ENCODE measurements at places on chromosomes 11 and 22.

DNA sequence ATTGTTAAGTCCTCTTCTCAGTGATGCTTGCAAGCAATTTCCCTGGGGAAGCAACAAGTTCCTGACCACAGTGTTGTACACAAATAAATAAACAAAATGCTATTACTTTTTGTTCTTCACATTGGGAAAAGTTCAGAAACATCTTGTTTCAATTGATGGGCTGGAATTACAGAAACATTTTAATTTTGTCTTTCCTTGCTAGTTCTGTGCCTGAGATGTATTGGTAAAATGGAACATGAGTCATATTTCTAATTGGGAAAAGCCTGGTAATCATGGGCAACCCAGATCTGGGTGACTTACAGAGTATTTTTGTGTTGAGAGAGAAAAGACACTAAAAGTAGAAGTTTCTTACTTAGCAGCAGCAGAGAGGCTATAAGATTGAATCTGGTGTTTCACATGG lies 576 bp upstream of the BLID start:
- DNase-seq: no peak

DNA sequence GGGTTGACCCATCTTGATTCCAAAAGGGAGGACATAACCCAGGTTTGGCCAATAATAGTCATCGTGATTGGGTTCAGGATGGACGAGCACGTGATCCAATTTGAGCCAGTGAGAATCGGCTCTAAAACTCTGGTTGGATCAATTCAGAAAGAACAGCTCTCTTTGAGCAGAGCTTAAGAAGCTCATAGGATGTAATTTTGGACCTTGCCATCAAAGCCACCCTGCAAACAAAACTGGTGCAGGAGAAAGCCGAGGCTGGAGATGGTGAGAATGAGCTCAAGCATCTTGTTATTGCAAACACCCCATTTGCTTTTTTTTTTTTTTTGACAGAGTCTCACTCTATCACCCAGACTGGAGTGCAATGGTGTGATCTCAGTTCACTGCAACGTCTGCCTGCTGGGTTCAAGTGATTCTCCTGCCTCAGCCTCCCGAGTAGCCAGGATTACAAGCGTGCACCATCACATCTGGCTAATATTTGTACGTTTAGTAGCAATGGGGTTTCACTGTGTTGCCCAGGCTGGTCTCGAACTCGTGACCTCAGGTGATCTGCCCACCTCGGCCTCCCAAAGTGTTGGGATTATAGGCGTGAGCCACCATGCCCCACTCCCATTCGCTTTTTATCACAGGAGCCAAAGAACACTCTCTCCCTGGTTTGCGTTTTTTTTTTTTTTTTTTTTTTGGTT lies 13.8 kb upstream of the MIAT start:
- DNase-seq: no peak

DNA sequence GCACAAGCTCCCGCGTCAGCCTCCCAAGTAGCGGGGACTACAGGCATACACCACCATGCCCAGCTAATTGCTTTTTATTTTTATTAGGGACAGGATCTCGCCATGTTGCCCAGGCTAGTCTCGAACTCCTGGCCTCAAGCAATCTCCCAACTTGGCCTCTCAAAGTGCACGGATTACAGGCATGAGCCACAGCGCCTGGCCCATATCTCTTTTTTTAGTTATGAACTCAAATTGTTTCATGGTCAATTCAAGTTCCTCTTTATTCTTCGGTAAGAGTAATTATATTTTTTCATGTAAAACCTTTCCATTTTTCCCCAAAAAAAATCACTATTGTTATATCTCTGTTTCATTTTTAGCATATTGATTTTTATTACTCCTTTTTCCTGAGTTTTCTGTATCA lies 25.5 kb downstream of the FCHSD2 start:
- no peak for DNase-seq

DNA sequence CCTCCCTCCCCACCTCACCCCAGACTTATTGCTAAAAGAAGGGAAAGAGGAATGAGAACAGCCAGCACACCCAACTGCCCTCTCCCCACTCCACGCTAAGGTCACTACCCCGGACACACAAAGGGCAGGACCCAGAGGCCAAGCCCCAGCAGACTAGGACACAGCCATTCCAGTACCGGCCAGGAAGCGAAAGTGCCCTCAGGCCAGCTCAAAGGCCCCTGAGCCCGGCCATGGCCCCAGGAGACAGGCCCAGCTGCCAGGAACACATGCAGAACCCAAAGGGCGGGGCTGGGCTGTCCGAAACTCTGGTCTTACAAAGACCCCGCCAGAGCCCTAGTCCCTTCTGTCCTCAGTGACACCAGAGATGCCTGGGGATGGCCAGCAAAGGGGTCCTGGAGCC lies 5.5 kb downstream of the RCOR2 start:
- no peak for DNase-seq

DNA sequence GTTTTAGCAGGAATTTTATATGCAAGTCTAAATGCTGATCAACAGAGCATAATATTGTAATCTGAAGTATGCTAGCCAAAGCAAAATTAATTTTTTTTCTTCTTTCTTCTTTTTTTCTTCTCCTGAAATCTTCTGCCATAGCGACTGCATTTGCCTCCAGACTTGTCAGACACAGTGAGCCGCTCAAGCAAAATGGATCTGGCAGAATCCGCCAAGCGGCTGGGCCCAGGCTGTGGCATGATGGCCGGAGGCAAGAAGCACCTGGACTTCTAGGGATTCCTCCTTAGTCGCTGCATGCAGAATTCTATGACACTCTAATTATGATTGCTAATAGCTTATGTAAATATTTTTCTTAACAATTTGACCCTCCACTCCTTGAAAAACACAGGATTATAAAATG lies 27.9 kb downstream of the PAX6 start:
- DNase-seq: no peak

- DNase-seq: no peak
Observed at GRCh38 chr11:33906484-33907186, 14.8 kb upstream of the LMO2 start.

DNA sequence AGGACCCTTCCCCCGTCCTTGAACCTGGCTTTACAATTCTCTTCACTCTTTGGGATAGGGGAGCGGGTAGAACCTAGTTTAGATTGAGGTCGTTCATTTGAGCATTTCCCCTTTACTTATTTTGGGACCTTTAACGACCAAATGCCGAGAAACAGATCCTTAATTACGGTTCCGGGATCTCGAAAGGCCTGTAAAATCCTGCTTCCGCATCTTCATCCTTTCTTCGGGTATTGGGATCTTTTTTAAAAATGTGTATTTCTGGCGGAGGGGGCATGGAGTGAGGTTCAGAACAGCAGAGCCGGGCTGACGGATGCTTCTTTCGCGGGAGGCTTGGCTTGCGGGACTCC lies 395 bp upstream of the HIPK3 start:
- no peak for DNase-seq

DNA sequence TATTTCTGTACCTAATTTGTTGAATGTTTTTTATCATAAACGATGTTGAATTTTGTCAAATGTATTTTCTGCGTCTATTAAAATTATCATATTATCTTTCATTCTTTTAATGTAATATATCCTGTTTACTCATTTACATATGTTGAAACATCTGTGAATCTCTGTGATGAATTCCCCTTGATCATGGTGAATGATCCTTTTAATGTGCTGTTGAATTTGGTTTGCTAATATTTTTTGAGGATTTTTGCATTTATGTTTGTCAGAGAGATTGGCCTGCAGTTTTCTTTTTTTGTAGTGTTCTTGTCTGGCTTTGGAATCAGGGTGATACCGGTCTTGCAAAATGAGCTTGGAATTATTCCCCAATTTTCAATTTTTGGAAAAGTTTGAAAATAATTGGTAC lies 569.3 kb upstream of the CCDC179 start:
- DNase-seq: no peak

DNA sequence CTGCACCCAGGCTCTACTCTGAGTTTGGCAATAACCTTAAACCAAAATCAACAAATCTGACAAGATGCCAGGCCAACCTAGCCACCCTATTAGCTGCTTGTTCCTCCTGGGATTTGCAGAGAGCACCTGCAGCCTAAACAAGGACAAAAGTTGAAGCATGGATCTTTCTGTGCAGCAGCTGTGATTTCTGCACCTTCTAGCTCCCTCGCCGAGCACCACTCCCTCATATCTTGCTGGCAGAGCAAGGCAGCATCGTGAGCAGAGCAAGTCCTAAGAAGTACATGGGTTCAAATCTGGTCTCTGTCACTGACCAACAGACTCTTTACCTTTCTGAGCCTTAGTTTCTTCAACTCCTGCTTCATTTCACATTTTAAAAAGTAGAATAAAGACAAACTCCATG lies 38.3 kb downstream of the MORC2 start:
- DNase-seq: no peak

- no peak for DNase-seq
Observed at GRCh38 chr11:103923451-103923931, 112.9 kb upstream of the DDI1 start.

GRCh38 chr11:132528181-132528580 lies 1004.1 kb downstream of the OPCML start:
- no peak for DNase-seq

DNA sequence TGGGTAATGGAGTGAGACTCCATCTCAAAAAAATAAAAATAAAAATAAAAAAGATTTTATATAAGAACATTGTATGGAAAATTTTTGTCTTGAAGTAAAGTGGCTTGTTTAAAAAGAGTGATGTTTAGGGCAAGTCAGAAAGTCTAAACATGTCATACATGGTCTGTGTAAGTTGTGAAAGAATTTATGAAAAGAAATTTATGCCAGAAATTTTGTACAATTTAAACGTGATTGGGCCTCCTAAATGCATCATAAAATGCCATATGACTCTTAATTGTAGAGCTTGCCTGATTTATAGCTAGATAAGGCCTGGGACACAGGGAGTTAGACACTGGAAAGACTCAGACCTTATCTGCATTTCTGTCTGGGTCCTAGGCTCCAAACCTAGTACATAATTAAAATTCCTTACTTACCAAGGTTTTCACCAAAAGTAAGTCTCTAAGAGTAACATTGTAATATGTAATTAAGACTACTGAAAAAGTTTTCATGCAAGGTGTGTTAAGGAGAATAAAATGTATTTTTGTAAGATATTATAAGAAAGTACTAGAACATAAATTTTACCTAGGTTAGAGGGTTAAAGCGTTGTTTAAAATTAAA lies 110.5 kb downstream of the AASDHPPT start:
- DNase-seq: no peak

GRCh38 chr11:80086496-80087055 lies 645.7 kb upstream of the TENM4 start:
- no peak for DNase-seq

DNA sequence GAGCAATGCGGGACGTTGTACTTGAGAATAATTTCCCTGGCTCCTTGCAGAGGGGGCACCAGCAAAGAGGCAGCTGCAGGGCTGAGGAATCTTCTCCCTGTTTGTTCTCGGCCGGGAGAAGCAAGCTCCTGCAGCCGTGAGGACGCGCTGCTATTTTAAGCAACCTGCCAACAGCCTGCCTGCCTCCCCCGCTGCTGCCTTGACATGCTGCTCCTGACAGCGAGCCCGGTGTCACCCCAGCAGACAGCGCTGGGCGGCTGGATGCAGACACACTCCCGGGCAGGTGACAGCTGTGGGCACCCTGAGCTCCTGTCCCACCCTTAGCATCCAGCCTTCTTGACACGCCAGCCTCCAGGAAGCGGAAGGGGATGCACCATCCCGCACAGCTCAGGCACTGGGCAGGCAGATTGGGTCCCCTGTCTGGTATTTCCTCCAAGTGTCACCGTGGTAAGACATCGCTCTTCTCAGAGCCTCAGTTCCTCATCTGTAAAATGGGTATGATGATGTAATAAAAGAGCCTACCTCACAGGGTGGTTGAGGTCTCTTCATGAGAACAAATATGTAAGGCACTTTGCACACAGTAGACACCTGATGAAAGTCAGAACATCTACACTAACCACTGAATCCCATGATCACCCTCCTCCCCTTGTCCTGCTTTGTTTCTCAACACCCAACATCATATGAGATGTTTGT lies 530.6 kb downstream of the MN1 start:
- no peak for DNase-seq

DNA sequence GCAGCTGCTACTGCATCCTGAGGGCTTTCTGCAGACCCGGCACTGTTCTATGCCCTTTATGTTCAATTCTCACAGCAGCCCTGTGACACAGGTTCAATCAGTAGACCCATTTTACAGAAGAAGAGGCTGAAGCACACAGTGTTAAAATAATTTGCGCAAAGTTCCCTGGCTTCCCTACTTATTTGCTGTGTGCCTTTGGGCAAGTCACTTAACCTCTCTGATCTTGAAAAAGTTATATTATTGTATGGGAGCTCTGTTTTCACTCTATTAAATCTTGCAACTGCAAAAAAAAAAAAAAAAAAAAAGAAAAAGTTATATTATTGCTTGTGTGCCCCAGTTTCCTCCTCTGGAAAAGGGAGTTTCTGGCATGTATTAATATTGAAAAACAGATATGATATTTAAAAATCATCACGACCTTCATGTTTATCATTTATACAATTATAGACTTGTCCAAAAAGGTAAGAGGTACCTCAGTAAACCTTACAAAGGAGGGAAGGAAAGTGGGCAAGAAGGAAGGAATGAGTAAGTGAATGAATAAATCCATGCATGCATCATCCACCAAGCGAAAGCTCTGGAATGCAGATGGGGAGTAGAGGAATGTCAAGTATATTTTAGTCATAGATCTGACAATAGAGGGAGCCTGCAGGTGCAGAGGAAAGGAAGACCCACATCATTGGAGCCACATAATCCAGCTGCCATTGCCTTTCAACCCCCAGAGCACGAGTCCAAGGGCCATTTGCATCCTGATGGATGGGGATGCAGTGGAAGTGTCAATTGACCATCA lies 21.2 kb upstream of the ISX start:
- DNase-seq: no peak

- DNase-seq: peak; percentile 14
Observed at GRCh38 chr22:42581762-42582716, 28.3 kb downstream of the SERHL2 start.

- no peak for DNase-seq
Observed at GRCh38 chr11:132589791-132590190, 942.5 kb downstream of the OPCML start.
